ENCODE measurements at places on chromosomes 12 and 14.

DNA sequence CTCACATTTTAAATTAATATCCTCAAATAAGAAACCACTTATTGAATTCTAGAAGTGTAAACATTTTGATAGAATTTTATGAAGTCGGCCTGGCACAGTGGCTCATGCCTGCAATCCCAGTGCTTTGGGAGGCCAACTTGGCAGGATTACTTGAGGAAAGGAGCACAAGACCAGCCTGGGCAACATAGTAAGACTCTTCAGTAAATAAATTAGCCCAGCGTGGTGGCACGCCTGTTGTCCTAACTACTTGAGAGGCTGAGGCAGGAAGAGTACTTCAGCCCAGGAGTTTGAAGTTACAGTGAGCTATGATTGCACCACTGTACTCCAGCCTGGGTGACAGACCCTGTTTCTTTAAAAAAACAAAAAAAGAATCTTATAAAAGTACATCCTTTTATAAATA, 8.9 kb upstream of the ZNF410 start:
- DNase-seq, result no peak

DNA sequence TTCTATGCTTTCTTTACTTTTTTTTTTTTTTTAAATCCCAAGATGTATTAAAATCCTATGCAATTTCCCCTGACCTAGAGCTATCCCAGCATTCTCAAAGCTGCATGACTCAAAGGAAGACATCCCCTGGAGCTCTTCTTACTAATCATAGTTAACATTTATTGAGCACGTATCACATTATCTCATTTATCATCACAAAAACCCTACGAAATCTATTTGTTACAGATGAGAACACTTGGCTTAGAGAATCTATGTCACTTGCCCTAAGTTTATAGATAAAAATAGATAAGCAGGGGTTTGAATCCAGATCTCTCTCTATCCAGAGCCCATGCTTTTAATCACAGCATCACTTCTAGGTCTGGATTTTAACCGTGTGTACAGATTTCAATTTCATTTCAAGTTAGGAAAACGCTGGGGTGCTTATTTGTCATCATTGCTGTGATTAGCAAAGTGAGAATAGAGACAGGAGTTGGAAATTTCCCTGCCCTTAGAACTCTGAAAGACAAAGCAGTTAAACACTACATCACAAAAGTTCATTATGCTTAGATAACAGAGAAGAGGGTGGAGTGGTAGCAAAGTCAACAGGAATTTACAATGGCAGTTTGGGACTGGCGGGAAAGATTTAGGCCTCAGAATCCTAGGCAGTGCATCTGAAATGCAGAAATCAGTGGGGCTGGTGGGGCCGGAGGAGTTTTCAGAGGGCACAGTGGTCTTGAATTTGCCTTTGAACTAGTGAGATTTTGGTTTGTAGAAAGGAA, 177.7 kb upstream of the FRMD6 start:
- DNase-seq, result no peak

- DNase-seq, result no peak
Observed at GRCh38 chr12:132147423-132148367, 3.4 kb downstream of the NOC4L start.

DNA sequence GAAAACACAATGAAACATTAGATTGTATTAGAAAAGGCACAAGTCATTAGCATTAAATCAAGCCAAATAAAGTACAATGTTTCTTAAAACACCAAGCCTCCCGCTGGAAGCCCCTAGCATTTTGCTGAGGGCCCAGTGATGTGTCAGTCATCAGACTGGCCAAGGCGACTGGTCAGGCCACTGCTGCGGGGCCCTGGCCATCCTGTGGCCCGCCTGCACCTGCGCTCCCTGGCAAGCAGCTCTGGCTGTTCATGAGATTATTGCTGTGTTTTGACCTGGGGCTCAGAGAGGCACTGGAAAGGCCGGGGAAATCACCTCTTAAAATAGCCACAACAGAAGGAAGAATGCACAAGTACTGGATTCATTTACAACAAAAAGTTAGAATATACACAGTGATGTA, 24.2 kb upstream of the AMN start:
- no peak for DNase-seq

DNA sequence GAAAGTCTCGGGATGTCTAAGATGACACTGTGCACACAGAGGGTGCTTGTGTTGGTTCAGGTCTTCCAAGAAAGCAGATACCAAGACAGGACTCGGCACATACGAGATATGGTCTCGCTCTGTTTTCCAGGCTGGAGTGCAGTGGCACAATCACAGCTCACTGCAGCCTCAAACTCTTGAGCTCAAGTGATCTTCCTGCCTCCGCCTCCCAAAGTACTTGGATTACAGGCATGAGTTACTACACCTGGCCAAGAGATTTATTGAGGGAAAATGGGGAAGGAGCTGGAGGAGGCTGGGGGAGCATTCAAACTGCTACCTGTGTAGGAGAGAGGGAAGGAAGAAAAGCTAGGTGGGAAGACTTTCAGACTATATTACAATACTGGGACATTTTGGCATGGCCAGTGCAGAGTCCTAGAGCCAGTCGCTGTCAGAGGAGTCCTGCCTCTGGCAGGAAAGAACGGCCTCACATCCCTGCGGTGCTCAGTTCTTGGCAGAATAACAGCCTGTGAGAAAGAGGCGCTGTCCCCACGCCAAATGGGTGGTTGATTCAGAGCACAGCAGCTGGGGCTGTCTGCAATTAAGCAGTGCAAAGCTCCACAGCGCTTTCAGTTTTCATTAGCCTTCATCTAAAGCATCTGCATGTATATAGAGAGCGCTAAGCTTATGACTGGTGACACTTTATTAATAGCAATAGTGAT, 18.3 kb downstream of the SLC17A8 start:
- peak; percentile 18 for DNase-seq

GRCh38 chr12:132658149-132658894, 28.8 kb downstream of the POLE start:
- DNase-seq, result no peak

DNA sequence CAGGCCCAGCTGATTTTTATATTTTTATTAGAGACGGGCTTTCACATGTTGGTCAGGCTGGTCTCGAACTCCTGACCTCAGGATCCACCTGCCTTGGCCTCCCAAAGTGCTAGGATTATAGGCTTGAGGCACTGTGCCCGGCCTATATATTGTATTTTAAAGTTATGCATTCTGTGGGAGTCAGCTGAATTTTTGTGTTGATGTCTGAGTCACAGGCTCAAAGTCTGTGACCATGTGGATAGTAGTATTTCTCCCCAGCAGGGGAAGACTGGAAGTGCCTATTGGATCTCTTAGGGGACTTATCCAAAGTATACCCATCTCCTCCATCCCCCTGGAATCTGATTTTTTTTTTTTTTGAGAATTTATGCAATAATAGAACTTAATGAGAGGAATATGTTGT, 43.8 kb upstream of the ATF1 start:
- DNase-seq, result no peak

- DNase-seq, result no peak
Observed at GRCh38 chr14:70441641-70442040, 10.3 kb upstream of the ADAM21 start.

DNA sequence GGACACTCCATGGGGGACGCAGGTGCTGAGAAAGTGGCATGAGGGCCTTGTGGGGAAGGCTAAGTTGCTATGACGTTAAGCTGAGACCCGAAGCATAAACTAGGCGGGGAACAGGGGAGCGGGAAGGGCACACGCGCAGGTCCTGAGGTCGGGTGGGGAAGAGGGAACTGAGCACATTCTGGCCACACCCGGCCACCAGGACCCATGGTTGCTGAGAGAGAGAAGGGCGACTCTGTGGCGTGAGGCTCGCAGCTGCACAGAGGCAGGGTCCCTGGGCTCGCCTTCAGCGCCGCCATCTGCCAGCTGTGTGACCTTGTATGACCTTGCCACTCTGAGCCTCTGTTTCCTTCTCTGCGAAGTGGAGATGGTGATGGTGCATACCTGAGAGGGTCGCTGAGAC, 182.5 kb downstream of the PHETA1 start:
- DNase-seq, result no peak

GRCh38 chr12:56190695-56191155, 1.4 kb upstream of the SMARCC2 start:
- DNase-seq, result no peak

GRCh38 chr12:110165540-110166159, 41.5 kb downstream of the IFT81 start:
- no peak for DNase-seq

DNA sequence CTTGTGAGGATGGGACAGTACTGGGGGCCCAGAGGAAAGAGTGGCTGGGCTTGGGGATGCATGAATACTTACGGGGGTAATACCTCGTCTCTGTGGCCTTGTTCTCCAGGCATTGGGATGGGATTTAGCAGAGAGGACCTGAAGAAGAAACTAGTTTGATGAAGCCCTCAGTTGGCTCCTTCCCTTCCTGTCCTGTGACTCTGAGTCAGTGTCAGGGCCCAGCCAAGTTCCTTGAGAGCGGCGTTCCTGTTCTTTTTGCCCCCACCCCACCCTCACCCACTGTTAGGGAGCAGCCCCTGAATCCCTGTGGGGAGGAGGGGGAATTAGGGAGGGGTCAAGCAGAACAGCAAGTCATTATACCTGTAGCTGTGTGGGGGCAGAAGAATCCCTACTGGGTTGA, 5.2 kb upstream of the LRP1-AS start:
- no peak for DNase-seq

DNA sequence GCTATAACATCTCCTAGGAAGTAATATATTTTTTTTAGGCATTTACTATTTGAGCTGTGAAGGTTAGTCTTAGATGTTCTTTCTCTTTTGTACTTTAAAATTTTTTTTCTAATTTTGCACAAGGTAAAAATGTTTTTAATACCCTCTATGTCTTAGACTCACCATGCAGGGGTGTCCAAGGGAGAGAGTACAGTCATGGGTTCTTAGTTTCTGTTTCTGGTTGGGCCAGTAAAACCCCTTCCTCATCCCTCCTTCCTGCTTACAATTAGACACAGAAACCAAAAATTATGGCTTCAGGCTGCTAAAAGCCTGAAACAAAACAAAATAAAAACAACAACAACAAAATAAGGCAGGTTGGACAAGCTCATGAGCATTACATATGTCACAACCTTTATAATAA, 193.0 kb downstream of the SYT1 start:
- DNase-seq, result no peak

DNA sequence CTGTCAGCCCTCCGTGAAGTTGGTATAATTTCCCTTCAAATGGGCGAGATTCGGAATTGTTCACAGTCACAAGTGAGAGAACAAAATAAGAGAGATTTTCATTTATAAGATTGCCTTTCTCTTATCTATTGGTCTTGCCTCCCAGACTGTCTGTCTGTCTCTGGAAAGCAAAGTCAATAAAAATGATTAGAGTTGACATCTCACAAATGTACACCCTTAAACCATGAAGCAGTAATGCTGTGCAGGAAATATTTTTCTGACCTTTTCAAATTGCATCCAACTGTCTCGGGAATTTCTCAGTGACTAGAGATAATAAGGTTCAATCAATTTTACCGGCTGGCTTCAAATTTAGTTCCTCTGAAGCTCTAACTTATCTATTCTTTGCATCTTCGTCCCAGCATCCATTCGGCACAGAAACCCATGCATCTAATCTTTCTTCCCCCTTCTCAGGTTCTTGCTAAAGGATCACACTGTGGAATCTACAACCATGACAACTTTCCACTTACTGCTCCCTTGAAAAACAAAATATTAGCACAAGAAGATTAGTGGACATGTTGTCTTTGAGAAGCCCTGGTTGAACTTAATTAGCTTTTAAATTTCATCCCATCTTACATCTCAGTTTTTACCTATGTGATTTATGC, 93.1 kb downstream of the RMST start:
- DNase-seq, result no peak

DNA sequence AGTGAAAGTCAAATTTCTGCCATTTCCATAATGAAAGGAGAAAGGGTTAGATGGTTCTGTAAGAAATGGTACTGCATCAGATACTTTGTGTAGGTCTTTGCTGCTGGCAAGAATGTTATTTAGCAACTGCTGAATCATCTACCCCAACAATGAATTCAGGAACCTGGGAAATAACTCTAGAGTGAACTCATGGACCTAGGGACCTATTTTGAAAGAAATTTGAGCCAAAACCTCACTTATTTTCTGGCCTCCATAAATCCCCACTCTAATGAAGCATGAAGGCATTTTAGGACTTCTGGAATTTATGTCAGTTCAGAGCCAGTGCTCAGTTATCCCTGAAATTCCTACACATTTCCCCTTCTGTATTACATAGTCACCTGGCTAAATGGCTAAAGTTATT, 50.9 kb upstream of the CPNE8 start:
- DNase-seq, result no peak

DNA sequence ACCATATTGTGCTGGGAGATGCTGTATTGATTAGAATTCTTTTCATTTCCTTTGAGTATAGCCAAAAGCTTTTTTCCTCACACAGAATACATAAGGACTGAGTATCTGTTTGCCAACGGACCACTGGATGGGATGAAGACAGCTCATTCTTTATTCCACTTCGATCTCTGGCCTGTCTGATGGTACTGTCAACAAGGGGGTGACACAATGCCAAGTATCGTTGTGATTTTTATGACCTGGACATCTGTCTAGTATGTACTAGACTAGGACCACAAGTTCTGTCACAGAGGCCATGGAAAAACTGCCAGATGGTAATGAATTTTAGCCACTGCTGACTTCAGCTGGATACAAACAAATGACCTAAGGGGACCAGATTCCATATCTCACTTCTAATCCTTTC, 502.7 kb downstream of the SOX5 start:
- DNase-seq, result no peak

GRCh38 chr12:94070520-94070919, 77.9 kb upstream of the PLXNC1 start:
- DNase-seq, result no peak

DNA sequence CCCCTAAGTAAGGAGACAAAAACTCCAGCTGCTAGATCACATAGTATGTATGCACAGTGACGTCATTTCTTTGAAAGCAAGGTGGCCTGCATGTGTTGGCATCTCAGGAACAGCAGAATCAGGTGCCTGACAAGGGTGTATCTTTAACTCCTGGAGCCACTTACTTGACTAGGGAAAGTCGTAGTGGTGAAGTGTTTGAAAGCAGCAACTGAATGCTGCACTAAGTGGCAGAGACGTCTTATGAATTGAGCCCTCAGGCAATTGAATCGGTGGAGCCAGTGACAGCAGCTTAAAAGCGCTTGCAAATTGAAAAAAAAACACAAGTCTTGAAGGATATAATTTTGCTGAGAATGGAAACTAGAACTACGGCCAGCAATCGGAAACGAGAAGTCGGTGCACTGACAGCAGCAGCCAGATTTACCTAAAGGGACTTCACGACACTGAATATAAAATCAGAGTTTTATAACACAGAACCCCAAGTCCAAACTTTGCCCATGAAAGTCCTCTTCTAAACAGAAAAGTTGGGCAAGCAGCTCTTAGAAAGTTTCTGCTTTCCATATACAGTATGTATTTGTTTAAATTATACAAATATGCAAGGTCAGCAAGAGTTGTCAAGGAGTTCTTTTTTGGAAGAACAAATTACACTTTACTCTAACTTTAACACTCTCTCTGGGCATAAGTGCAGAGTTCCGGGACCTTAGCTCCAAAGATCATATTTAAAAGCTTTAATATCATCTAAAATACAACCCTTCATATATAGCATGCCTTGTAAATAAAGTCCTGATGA, 1.1 kb downstream of the IGF1 start:
- DNase-seq, result no peak

GRCh38 chr14:47270715-47271114, 404.7 kb downstream of the MDGA2 start:
- no peak for DNase-seq

- no peak for DNase-seq
Observed at GRCh38 chr14:61510736-61511557, 184.4 kb upstream of the HIF1A start.

GRCh38 chr14:72947366-72948160, 21.3 kb downstream of the DCAF4 start:
- no peak for DNase-seq
